Activated T-cell treated with anti-CD3 and anti-CD28 coated beads, Interleukin-2, amount 50 U/mL, for 72 hours (primary cell): ENCODE measurements at places on chromosomes 13 and 19. TPM values are rescaled to one million over a fixed set of nuclear protein-coding genes. Genes with fewer than 3 reads are reported as not detected.

Gene SIGLEC12
- total RNA-seq = 1.6 TPM

Gene UBE2M
- total RNA-seq = 116 TPM

Gene ZNF440
- 10.2 TPM for total RNA-seq

Gene CLEC17A
- 0.46 TPM for total RNA-seq

- DNase-seq = no peak
- H3K27me3 ChIP-seq = no peaks in the 10 kb centered on the region
- H3K27ac ChIP-seq = peak overlapping the region; percentile 92
- peaks cover 24% of the 10 kb centered on the region for H3K4me1 ChIP-seq
- no peak overlapping the region for H3K4me3 ChIP-seq
Observed at GRCh38 chr19:4089946-4090345, 23.2 kb upstream of the ZBTB7A start.

Gene FXYD1
- 1.6 TPM for total RNA-seq

Gene AP1M2
- not detected for total RNA-seq

DNA sequence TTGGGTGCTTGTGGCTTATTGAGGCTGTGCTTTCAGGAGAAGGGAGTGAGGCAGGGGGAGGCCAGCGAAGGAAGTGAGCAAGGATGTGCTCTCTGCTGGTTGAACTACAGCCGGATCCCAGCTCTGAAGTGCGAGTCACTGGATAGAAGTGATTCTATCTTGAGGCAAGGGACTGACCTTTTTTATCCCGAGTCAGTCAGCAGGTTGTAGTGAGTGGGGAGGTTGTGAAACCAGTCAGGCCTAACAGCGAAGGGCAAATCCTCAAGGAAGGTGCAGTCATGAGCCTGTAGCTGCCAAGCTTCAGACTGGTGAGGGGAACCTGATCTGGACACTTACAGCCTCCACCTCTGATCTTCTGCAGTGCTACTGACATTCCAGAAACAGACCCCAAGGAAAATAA is 18.6 kb downstream of the SCEL start:
- no peak for DNase-seq
- no peaks in the 10 kb centered on the region for H3K36me3 ChIP-seq
- H3K4me1 ChIP-seq = peaks cover 12% of the 10 kb centered on the region
- H3K27me3 ChIP-seq = peaks cover 13% of the 10 kb centered on the region
- H3K4me3 ChIP-seq = no peak overlapping the region

Gene TBXA2R
- 2.9 TPM for total RNA-seq
